ENCODE measurements at places on chromosomes 16 and 17.

DNA sequence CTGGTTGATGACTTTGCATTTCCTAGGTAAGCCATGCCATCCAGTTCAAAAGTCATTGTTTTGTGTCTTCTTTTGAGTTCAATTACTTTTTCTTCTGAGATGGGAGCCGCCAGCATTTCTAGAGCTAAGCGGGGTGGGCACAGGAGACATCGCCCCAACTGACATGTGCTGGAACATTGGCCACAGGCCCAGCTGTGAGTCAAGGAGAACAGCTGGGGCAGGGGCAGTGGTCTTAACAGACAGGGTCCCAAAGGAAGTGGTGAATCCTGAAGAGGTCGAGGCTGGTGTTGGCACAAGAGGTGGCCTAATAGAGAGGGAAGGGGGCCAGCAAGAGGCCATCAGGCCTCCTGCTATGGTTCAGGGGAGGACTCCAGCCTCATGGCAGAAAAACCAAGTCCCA, 17.1 kb downstream of the RAB11FIP4 start:
- no peak for DNase-seq

- no peak for DNase-seq
Observed at GRCh38 chr17:12867726-12868125, 78.4 kb downstream of the ARHGAP44 start.

- DNase-seq, result no peak
Observed at GRCh38 chr16:68009157-68009735, 6.5 kb downstream of the DPEP2NB start.

- DNase-seq, result no peak
Observed at GRCh38 chr17:12992676-12993075, 25.2 kb downstream of the ELAC2 start.

DNA sequence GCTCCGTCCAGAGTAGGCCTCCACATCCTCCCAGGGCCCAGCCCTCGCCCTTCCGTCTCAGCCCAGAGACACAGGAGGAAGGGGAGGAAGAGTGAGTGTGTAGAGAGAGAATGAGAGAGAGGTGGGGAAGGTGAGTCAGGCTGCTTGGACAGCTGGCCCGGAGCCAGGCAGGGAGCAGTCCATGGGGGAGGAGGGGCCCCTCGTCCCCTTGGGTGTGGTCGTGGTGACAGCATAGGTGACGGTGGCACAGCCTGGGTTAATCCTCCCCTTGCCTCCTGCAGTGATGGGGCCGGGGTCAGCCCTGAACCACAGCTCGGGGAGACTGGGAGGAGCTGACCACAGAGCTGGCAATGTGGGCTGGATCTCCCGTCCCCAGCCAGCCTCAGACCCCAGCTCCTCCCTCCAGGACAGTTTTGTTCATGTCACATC, 36.5 kb downstream of the FA2H start:
- DNase-seq, result no peak

DNA sequence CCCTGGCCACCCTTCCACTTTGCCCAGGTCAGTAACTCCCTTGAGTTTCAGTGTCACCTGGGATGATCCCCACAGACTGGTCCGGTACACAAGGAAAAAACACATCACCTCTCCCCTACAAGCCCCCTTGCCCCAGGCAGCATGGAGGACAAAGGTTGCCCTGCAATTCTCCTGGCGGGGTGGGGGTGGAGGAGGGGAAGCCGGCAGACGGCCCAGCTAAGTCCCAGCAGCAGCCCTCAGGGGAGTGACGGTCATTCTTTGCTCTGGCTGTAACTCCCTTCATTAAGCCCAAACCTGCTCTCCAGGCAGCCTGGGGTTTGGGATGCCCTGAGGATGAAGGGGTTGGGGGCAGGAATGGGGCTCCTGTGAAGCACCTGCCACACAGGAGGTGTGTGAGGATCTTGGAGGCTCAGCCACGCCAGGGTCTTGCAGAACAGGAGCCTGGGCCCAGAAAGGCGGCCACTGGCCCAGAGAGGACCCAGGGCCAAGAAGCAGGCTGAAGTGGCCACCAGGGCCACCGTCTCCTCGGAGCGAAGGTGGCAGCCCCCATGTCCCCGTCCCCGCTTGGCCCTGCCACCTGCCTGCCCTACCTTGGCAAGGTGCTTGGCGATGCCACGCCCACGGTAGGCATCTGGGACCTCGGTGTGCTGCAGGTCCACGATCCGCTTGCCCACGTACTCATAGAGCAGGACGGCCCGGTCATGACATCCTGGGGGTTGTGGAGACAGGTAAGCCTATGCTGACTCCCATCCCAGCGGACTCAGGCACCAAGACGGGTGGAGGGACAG, 9.5 kb downstream of the NATD1 start:
- no peak for DNase-seq

- DNase-seq, result no peak
Observed at GRCh38 chr16:70754851-70755600, 45.9 kb downstream of the VAC14 start.

Measured in HS-5 (cell line).